Kasumi-1 (cell line): ENCODE measurements at places on chromosomes 3 and 15.

GRCh38 chr3:40248591-40248990 lies 60.9 kb upstream of the EIF1B start:
- DNase-seq = no peak

- DNase-seq = peak; percentile 68
These were observed 534.6 kb upstream of the ATP11B start for GRCh38 chr3:182258538-182259177.

- peak; percentile 8 for DNase-seq
These were observed 51.9 kb upstream of the KLF13 start for GRCh38 chr15:31274496-31275330.

DNA sequence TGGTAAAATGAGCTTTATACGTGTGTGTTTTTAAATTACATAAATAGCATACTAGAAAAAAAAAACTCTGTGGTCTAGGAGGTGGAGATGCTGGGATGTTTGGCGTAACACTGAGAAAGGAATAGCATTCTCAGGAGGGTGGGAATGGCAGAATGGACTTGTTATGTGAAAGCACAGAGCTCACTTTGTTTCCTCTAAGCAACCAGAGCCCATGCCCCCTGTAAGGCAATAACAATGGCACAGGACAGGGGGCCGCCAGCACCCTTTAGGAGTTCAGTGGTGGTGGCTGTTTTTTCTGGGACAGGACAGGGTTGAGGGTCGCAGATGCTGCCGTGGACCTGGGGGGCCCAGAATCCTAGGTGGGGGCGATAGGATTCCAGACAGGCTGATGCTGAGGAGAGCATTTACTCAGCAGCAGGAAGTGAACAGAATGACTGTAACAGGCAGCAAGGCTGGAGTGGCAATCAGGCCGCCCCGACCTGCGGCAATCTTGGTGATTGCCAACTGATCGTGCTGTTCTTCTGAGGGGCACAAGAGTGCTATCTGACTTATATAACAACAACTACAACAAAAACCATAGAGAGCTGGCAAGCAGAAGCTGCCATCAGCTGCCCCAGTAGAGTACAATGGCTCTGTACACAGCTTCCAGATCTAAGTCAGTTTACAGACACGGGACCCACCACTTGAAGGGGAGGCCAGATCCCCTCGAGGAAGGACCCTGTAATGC lies 160.4 kb downstream of the UACA start:
- no peak for DNase-seq

DNA sequence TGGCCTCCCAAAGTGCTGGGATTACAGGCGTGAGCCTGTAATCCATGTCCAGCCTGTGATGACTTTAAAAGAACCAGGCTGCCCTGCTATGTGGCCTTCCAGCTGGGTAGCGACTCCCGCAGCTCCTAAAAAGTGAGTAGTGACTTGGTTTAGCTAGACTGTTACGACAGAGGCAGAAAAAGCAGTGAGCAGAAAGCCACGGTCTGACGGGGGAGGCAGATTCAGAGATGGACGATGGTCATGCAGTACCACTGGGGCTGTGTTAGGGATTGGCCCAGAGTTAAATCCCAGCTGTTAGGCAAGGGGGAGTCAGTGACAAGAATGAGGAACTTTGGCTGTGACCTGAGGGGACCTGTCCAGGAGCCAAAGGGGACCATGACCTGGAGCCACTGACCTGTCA lies 3.1 kb upstream of the RPL29 start:
- no peak for DNase-seq

DNA sequence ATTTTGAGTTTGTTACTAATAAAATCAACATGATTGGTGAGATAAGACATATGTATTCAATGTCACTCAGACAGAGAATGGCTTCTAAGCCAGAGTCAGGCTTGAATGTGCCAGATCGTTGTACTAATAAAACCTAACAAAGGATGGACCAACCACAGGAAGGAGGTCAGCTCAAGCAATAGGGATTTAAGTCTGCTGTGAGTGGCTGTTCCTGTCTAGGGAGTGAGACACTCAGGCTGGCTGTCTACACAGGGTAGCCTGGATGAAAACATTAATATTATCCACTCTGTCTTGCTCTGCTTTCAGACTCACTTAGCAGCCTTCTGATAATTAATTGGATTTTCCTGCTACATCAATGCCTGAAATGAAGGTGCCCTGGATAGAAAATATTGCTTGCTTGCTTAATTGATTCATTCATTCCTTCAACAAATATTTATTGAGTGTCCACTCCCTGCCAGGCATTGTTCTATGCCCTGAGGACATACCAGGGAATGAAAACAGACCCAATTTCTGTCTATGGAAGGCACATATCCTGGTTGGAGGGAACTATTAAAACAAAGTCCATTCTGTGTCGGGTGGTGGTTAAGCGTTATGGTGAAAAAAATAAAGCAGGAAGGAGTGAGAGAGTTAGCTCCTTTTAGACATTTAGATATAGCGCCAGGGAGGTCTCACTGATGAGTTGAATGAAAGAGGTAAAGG lies 239.4 kb downstream of the CHST2 start:
- no peak for DNase-seq

- no peak for DNase-seq
These were observed 88.9 kb downstream of the CLSTN2 start for GRCh38 chr3:140023616-140024530.

DNA sequence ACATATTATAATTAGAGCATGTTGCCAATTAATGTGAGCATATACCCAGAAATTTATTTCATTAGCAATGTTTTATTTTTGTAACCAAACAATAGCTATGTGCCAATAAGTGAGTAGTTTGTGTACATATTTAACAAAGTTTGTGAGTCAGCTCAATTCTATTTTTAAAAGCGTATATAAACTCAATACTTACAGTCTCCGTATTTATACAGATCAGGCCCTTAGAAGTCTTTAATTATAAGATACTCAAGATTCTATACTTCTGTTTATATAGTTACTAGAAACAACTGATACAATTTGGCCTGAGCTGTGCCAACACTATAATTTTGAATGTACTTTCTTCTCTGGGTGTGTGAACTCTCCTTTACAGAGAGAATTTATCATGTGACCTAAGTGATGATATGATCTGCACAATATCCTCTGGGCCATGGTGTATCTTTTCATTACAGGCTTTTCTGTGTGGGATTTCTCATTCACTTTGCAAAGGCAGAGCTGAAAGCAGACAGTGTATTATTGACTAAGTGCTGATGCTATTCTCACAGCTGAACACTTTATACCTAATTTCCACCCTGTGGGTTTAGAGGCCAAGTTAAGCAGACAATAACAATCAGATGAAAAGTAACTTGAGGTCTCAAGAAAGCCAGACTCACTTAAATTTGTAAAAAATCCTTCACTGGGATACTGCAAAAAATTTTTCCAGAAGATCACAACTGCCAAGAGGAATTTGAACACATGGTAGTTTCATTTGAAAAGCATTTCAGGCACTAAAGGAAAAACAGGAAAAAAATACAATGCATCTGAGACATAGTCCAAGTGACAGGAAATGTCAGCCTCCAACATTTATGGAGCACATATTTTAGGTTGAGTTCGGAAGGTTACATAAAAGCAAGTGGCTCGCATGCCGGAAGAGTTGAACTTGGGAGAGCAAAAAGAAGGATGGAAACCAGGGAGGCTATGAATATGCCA lies 277.9 kb upstream of the SEMA6D start:
- DNase-seq = no peak

DNA sequence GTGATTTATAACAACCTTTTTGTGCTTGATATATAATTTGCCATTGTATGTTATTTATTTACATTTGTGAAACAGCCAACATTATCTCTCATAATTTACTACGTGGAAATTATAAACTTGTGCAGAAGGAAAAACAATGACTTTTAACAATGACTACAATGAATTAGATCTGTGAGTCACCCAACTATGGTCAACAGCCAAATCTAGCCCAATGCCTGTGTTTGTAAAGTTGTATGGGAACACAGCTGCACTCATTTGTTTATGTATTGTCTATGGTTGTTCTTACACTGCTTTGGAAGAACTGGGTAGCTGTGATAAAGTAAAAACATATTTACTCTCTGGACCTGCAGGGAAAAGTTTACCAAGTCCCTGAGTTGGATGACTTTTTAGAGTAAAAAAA lies 110.4 kb downstream of the OTOL1 start:
- no peak for DNase-seq
